ENCODE measurements at places on chromosomes 4 and X.
A peak's percentile ranks its signal among the peaks of the same experiment; 100 is the strongest.

DNA sequence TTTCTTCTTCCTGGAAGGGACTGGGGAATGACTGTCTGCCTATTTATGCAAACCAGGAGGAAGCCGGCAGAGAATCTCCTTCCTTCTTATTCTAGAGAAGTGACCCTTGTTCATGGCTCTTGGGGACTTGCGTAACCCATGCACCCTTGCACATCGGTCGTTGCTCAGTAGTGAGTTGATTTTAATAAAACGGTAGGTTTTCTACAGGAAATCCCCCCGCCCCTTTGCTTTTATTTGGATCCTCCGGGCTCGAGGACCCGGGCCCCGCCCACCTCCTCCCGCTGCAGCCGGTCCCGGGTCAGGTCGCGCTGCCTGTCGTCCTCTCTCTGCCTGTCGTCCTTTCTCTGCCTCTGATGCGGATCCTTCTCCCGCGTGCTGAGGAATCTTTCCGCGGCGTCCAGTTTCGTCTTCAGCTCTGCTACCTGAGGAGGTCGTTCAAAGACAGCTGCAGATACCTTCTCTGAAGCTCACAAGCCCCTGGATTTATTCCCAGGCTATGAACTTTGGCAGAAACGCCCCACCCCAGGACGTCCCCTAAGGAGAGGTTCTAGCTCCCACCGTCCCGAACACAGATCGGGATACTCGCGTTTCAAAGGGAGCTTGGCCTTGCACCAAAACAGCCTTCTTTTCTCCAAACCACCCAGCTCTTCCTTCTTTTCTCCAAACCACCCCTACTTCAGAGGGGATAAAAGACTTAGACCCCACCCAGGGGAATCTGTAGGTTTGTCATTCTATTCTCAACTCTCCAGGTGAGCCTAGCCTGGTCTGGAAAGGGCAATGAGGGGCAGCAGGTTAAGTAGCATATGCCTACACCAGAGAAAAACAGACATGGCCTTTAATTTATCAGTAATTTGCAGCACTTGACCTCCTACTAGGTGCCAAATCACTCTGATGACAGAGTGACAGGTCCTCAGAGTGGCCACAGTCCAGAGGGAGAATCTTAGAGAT, 7.0 kb downstream of the TNIP3 start:
- peak; percentile 41 for DNase-seq

GRCh38 chrX:47129899-47130358, 14.6 kb downstream of the NDUFB11 start:
- no peak for DNase-seq

- DNase-seq = no peak
These were observed 325.2 kb upstream of the BMP3 start for GRCh38 chr4:80705311-80705710.

DNA sequence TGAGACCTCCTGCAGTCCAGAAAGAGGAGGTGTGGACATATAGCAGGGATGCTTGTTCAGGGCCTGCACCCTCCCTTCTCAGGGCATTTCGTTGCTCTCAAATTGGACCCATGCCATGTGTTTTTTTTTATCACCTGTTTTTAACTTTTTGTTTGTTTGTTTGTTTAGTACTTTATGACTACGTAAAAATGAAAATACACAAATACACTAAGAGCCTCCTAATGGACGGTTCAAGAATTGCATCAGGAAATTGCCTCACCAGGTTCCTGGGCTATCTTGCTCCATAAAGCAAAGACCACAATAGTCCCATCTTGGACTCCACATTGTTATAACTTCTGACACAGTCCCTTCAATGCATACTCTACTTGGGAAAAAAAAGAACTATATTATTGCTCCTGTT, 1685.9 kb upstream of the TENM3 start:
- DNase-seq = no peak

- no peak for DNase-seq
These were observed 103.1 kb upstream of the UGT8 start for GRCh38 chr4:114495471-114495928.

DNA sequence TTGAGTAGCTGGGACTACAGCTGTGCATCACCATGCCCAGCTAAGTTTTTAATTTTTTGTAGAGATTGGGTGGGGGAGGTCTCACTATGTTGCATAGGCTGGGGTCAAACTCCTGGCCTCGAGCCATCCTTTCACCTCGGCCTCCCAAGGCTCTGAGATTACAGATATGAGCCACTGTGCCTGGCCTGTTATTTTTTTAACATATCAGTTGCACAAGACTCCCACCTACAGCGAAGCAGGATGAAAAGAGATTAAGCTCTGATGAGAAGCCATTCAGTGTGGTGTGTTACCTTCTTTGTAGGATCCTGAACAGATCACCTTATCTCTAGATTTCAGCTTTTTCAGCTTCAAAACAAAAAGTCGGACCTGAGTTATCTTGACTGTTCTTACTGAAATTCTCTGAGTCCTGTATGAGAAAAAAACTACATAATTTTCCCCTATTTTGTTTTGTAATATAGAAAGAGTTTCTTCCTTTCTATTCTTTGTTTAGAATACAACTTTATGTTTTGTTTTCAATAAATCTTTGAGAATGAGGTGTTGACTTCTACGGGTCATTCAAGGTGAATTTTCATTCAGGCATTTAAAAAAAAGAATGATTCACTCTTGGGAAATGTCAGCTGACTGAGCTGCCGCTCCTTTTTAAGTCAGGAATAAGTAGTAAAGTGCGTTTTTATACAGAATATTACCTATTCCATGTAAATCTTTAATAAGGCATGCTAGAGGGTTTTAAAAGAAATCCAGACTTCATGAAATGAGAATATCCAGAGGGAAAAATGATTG, 134.6 kb downstream of the ARSF start:
- DNase-seq = no peak

DNA sequence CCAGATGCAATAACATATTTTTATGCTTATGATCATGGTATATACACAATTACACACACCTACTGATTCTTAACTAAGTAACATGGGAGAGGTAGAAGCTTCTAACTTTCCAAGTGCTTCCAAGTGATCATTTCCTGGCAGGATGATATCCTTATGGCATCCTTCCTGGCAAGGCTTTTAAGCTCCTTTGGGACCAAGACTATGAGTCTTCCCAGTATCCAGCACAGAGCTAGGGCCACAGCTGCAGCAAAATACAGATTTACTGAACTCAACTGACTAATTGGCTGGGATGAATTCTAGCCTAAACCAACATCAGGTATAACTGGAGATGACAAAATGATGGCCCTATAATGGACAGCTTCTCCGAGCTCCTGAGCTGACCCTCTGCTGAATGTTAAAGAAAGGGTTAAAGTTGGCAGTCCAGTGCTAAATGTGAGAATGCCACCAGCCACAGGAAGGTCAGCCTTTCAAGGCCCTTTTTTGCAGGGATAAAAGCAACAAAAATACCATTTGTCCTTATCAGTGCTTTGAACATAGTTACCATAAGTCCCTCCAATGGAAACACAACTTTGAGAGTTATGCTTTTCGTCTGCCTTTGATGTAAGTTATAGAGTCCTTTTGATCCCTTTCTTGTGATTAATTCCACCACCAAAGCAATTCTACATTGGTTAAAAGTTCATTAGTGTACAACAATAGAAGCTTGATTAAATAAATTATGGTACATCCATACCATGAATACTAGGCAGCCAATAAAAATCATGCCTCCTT, 73.4 kb downstream of the MGST2 start:
- DNase-seq = no peak

All from dorsolateral prefrontal cortex (tissue), 122 donors.